Activated naive CD4-positive, alpha-beta T cell treated with anti-CD3 and anti-CD28 coated beads, Interleukin-2, amount 50 U/mL, for 72 hours (primary cell): ENCODE measurements at places on chromosomes 1 and 21.

DNA sequence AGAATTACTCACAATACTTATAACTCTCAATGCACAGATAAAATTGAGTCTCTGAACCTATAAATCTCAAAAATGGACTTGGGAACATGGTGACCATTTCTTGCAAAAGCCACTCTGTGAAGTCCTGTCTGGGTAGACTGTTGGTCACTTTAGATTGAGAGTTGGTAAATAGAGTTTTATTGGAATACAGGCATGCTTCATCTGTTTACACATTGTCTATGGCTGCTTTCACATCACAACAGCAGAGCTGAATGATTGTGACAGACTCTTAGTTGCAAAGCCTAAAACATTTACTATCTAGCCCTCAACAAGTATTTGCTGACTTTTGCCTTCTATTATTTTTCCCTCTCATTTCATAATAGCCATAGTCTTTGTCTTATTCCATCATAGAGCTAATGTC lies 24.1 kb upstream of the ASPM start:
- no peak for DNase-seq

DNA sequence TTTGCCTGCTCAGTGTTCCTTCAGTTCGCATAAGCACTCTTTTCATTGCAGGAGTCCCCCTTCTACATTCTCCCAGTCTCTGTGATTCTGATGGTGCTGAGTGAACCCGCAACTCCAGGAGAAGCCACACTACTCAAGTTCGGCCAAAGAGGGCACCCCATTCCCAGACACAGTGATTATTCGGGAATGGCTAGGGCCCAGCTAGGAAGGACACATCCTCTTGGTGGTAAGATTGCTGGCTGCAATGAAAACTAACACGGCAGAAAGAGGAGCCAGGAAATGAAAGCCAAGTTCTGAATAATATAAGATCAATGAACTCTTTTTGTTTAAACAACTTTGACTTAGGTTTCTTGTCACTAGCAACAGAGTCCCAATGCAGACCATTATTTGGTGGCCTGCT lies 14.9 kb downstream of the CREG1 start:
- no peak for DNase-seq

DNA sequence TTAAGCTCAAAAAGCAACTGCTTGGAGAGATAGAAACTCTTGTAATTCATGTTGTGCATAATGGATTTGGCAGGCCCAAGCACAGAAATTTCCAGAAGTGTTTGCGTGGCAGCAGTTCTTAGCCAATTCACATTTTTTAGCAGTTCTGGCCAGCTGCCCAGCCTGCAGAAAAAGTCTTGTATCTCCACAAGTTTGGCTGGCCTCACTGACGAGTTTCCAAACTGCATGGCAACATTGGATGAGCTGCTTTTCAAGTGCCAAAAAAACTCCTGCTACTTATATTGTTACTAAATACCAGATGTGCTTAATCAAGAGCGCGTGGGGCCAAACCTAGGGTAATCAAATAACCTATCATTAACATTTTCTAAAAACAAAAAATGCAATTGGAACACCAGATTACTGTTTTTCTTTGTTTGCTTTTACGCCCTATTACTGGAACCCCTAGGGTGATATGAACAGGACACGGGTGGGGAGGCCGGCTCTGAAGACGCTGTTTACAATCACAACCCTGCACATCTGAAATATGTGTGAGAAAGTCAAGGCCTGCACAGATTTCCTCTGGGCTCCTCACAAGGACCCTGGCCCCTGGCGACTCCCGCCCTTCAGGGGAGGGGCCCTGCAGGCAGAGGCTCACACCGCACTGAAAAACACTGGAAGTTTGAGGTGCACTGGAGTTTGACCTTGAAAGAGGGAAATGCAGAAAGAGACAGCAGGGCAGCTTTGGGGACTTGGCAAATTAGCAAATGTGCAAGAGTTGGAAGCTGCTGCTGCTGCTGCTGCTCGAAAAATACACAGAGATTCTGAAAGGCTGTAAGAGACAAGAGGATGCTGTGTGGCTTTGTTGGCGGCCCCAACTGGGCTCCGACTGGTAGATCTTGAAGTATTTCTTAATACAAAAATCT lies 55.2 kb upstream of the TARBP1 start:
- no peak for DNase-seq

DNA sequence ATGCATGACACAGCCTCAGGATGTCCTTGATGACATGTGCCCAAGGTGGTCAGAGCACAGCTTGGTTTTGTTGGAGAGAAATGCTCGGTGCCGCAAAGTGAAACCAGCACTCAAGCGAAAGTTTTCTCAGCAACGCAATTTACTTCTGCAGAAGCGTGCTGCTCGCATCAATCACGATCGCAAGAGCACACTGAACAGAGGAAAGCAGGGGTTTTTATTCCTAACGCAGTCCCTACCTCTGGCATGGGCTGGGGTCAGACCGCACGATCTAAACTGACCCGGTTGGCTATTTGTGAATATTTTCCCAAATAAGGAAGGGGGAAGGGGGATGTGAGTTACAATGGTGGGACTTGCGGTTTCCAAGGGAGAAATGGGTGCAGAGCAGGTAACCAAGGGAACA lies 809 bp upstream of the ZNF669 start:
- DNase-seq: no peak

DNA sequence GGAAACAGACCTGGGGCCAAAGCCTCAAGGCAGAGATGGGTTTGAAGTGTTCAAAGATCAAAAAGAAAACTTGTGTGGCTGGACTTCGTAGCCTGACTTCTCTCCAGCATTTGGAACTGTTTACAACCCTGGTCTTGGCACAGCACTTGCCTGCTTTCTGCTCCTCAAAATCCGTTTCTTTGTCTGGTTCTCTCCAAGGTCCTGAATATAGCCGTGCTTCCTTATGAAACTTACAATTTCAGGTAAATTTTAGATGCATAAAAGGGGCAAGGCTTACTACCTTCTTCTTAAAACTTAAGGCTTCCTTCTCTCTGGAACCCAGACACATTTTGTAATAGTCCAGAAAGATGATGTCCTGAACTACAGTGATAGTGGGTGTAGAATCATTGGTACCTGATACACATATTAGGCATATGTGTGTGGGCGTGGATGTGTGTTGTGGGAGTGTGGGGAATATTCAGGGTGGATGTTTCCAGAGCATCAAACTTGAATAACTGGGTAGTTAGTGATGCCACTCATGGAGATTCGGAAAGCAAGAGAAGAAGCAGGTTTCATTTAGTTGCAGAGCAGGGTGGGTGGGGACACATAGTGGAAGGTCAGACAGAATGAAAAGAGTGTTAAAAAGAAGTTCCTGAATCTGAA lies 26.4 kb upstream of the FAM78B start:
- DNase-seq: no peak

- no peak for DNase-seq
These were observed 24.4 kb downstream of the ZBTB17 start for GRCh38 chr1:15951341-15952153.

GRCh38 chr21:31340942-31341487 lies 3.0 kb downstream of the TIAM1 start:
- no peak for DNase-seq

DNA sequence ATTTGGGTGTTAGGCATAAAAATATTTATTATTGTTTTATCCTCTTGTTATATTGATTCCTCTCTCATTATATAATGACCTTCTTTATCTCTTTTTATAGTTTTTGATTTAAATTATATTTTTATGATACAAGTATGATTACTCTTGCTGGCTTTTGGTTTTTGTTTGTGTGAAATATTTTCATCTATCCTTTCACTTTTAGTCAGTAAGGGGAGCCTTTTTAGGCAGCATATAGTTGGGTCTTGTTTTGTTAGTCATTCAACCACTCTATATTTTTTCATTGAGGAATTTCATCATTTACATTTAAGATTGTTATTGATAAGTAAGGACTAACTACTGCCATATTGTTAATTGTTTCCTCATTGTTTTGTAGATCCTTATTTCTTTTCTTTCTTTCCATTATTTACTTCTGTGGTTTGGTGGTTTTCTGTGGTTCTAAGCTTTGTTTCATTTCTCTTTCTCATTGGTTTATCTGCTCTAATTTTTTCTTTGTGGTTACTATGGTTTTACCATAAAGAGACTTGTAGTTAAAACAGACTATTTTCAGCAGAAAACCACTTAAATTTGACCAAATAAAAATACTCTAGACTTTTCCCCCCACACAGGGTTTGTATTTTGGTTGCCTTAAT lies 593.1 kb downstream of the NUF2 start:
- DNase-seq: no peak

- no peak for DNase-seq
These were observed 72.7 kb upstream of the TINAGL1 start for GRCh38 chr1:31503570-31503969.

- DNase-seq: no peak
These were observed 26.6 kb downstream of the SRSF11 start for GRCh38 chr1:70247768-70248167.

- peak; percentile 9 for DNase-seq
These were observed 507 bp downstream of the GLIS1 start for GRCh38 chr1:53738205-53739108.

DNA sequence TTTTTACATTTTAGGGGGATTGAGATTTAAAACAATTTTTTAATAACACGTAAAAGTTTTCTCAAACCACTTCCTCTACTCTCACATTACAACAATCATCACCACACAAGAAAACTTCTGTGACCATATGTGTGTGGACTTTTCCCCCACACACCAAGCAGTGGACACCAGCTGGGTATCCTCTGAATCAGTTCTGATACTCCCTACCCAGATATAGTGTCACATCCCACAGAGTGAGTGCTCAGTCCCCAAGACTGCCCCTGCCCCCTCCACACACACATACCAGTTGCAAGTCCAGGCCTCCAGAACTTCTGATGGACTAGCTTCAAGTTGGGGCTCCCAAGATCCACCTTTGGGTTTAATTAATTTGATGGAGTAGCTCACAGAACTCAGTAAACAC lies 53.3 kb upstream of the QSOX1 start:
- no peak for DNase-seq

- DNase-seq: no peak
These were observed 1.9 kb upstream of the LHX8 start for GRCh38 chr1:75132242-75132811.

- no peak for DNase-seq
These were observed 69.3 kb upstream of the CASZ1 start for GRCh38 chr1:10865518-10866320.

DNA sequence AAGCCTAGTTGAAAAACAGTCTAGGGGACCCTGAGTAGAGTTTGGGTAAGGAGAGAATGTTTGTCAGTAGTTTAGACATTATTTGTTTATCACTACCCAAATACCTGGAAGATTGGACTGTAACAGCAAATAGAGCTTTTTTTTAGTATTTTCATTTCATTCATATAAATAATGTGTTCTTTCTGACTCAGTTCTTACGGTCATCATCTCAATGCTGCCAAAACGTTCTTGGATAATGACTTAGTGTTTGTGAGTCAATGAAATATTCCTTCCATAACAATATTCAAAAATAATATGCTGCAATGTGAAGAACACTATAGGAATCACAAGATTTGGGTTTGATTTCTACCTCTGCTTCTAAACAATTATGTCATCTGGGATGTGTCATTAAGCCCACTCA lies 400.0 kb upstream of the PKN2 start:
- DNase-seq: no peak

GRCh38 chr1:156645056-156645455 lies 3.1 kb downstream of the BCAN start:
- no peak for DNase-seq

DNA sequence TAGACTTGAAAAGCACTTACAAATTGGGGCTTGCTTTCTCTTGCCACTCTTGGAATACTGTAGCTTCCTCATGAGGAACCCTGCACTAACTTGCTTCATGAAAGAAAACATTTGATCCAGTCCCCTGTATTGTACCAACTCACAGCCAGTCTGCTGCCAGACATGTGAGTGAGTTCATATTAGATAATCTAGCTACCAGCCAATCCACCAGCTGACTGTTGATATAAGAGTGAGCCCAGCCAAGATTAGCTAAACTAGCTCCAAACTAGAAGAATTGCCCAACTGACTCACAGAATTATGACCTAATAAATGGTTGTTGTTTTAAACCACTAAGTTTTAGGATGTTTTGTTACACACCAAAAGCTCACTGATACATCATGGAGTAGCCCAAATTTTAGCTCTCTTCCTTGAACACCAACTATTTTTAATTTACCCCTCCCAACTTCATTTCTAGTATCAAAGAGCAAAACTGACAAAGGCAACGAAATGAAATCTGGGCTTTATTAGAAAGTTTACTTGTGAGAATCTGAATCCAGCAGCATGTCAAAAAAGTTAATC lies 6.6 kb upstream of the RGS8 start:
- DNase-seq: no peak

DNA sequence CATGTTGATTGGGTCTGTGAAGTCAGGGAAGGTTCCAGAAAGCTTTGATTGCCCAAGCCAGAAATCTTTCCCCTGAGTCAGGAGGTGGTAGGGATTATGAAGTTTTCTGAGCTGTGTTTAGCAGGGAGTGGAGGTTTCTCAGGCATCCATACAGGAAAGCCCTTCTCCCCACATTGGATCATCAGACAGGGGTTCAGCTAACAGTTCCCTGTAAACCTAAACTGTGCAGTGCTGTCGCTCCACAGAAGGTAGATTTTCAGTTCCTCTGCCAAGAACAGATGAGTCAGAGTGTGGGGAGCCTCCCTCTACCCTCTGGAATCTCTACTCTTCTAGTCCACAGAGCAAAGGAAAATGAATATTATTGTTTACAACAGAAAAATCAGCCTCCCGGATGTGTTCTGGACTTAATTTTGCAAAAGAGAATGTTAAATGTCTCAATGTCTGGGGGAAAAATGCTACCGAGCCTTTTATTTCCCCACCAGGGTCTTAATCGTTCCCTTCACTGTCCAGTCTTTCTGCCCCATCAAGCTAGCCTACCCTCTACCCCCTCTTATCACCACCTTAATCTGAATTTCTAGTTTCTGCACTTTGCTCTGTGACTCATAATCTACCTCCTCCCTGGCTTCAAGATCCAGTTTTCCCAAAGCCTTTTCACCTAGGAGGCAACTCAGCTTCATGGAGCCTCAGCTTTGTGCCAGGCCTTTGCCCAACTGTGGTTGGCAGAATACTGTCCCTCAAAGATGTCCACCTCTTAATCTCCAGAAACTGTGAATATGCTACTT lies 355.6 kb downstream of the PRDM2 start:
- DNase-seq: no peak

DNA sequence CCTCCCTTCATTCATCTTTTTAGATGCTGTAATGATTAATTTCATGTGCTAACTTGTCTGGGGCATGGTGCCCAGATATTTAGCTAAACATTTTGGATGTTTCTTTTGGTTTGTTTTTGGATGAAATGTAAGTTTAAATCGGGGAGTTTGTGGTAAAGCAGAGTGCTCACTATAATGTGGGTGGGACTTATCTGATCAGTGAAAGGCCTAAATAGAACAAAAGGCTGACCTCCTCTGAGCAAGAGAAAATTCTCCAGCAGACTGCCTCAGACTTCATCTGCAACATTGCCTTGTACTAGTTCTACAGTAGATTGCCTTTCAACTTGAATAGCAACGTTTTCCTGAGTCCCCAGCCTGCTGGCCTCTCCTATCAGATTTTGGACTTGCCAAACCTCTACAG lies 183.6 kb downstream of the S1PR1 start:
- no peak for DNase-seq
